Effector CD4-positive, alpha-beta T cell (primary cell): ENCODE measurements at places on chromosomes 6 and 20.
A peak's percentile ranks its signal among the peaks of the same experiment; 100 is the strongest.

- no peak for DNase-seq
Observed at GRCh38 chr6:103042336-103042735, 1648.8 kb downstream of the GRIK2 start.

- no peak for DNase-seq
Observed at GRCh38 chr6:131136021-131136786, 937 bp downstream of the AKAP7 start.

- no peak for DNase-seq
Observed at GRCh38 chr20:19784511-19785172, 26.6 kb downstream of the RIN2 start.

- DNase-seq: no peak
Observed at GRCh38 chr20:45055056-45055455, 45.9 kb downstream of the KCNS1 start.

DNA sequence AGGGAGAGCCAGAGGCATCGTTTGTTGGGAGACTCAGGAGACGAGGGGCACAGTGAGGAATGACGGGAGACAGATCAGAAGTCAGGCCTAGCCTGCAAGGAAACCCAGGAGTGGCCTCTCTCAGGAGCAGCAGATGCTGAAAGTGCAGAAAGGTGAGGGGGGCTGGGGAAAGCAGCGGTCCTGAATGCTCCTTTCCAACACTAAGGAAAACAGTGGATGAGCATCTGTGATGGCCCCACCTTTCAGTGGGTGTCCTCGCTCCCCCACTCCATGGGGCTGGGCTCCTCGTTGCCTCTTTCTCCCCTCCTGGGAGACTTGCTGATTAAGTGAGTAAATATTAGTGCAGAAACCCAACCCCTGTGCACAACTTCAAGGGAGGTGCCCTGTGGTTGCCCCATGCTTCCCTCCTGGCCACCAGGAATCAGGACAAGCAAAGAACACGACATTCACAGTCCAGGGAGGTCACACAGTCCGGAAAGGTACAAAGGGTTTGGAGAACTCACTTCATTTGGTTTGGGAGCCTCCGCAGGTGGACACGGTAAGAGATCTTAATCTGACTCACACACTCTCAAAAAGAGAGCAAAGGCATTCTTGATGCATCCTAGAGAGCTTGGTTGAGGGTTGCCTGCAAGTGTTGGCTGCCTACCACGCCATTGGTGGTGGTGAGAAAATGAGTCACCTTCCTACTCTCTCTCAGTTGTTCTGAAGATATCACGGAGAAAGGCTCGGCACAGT lies 9.7 kb upstream of the BPIFB1 start:
- DNase-seq: no peak

GRCh38 chr20:47276851-47277534 lies 79.5 kb downstream of the ZMYND8 start:
- DNase-seq: no peak

DNA sequence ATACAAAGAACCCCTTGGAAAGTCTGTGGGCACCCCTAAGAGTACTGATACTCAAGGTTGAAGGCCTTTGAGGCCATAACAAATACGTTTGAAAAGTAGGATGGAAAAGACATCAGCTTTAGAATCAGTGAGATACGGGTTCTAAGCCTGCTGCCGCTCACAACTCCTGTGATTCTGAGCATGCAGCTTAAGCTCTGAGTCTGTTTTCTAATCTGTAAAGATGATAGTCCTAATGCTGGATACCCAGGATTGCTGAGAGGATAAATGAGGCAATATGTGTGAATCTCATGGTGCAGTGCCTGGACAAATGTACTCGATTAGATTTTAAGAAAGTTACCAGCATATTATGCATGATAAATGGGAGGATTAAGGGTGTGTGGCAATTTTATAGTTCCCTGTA lies 321.0 kb upstream of the HSF2 start:
- DNase-seq: no peak

DNA sequence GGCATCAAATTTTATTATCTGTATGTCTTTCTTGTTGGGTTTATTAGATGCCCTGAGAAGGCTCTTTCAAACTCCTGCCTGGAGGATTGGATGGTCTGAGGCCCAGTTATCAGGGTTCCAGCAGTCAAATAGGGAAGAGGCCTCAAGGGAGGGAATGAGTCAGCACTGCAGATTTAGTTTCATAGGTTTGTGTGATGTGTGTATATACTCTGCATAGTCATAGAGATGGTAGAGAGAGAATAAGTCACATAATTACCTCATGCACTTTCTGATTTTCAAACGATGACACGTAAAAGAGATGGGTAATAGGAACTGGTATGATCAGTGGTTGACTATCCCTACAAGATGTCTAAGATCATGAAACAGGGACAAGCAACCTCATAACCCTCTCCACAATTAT lies 82.1 kb downstream of the ADAT2 start:
- DNase-seq: no peak

DNA sequence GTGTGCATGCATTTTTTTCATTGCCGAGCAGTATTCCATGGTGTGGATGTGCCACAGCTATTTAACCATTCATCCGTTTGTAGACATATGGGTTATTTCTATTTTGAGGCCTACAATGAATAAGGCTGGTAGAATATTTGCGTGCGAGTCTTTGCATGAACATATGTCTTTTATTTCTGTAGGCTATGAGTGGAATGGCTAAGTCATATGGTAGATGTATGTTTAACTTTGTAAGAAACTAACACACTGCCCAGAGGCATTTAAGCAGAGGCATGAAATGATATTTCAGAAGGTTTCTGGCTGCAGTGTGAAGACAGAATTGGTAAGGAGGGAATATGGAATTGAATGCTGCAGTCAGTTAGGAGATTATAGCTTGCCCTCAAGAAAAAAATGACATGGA lies 457.4 kb upstream of the CDH4 start:
- no peak for DNase-seq

- DNase-seq: no peak
Observed at GRCh38 chr6:13268913-13269518, 59.3 kb downstream of the TBC1D7 start.

DNA sequence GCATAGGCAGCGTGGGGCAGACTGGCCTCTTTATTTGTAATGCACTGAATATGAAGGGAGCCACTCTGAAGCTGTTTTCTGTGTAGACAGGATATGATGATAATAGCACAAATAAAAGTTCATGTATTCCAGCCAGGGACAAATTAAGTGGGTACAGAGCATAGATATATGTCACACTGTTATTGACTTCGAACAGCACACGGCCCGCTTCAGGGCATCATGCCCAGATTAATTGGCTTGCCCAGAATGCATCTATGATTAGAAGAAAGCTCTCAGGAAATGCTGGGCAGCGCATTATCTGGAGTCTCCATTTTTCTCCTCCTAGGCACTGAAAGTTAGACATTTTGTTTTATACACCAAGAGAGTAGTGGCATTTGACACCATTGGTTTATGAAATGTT lies 26.3 kb upstream of the SASH1 start:
- no peak for DNase-seq

- DNase-seq: no peak
Observed at GRCh38 chr20:21241406-21241805, 61.7 kb upstream of the XRN2 start.

GRCh38 chr6:149059557-149059956 lies 258.0 kb upstream of the TAB2 start:
- no peak for DNase-seq

DNA sequence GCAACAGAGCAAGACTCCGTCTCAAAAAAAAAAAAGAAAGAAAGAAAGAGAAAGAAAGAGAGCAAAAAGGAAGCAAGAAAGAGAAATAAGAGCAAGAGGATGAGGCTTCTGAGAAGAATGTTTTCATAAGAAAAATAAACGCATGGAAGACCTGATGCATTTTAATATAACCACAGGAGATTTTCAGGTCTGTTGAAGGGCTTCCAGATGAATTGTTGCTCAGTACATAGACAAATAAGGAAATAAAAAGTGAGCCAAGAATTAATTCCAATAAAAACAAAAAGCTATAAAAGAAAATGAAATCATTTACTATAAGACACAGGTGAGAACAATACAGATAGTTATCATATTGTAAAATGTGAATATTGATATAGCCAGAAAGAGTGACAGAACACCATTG lies 43.5 kb downstream of the PERP start:
- no peak for DNase-seq

DNA sequence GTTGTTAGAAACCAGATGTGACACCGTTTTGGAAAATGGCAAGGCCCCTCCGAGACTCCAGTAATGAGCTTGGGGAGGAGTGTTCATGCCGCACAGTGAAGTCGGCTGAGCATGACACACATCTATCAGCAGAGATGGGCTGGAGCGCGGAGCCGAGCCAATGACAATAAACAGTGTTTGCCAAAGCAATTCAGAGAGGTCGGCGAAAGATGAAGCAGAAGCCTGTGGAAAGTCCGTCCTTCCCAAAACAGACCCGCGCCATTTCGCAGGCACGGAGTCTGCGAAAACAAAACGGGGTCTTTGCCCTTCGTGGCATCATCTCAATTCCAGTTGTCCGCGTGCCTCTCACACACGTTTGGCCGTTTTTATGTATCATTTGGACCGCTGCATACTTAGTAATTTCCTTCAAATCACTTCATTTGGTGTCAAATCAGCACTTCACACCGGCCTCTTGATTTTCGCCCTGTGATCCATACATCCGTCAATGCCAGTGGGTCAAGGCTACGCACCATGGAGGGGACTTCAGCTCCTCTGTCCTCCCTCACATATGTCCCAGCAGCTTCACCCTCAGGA lies 71.3 kb downstream of the SULF2 start:
- DNase-seq: no peak

- DNase-seq: no peak
Observed at GRCh38 chr6:47701363-47701762, 3.0 kb downstream of the ADGRF4 start.

DNA sequence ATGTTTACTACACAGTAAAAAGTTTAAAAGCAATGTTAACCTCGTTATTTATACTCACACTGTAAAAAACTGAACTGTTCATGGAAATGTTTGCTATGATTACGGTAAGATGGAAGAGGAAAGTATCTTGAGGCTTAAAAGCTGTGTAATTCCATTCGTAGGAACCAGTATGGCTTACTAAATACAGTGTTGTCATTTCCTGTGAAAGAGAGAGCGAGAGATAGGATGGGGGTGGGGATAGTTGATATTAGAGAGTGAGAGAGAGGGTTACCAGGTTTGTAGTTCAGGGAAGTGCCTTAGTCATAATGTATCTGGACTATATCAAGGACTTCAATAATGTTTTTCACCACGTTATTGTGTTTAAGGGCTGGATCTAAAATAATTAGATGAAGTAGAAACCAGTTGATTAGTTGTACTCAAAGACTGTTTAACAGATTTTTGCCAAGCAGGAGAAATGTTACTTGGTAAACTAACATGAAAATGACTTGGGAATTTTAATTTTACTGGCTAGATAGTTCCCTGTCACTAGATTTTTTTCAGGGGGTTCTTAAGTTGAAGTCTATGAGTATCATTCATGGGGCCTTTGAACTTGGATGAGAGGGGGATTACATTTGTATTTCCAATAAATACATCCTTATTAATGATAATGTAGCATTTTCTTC lies 30.4 kb downstream of the AFDN start:
- no peak for DNase-seq

GRCh38 chr6:15297895-15298590 lies 52.2 kb downstream of the JARID2 start:
- no peak for DNase-seq

GRCh38 chr6:136790411-136791295 lies 1.6 kb downstream of the MAP3K5 start:
- DNase-seq: no peak

GRCh38 chr6:132950566-132950965 lies 136.2 kb downstream of the RPS12 start:
- DNase-seq: no peak

GRCh38 chr20:25120920-25121319 lies 39.0 kb upstream of the VSX1 start:
- DNase-seq: no peak

GRCh38 chr6:44265007-44265721 lies at the start of gene NFKBIE:
Gene NFKBIE, minus strand, starts transcription at chr6:44265551. Its CDS starts 205 bp downstream, at chr6:44265346.
- peak; percentile 95 for DNase-seq

GRCh38 chr20:30892541-30893345 lies 364.7 kb upstream of the DEFB115 start:
- DNase-seq: no peak

DNA sequence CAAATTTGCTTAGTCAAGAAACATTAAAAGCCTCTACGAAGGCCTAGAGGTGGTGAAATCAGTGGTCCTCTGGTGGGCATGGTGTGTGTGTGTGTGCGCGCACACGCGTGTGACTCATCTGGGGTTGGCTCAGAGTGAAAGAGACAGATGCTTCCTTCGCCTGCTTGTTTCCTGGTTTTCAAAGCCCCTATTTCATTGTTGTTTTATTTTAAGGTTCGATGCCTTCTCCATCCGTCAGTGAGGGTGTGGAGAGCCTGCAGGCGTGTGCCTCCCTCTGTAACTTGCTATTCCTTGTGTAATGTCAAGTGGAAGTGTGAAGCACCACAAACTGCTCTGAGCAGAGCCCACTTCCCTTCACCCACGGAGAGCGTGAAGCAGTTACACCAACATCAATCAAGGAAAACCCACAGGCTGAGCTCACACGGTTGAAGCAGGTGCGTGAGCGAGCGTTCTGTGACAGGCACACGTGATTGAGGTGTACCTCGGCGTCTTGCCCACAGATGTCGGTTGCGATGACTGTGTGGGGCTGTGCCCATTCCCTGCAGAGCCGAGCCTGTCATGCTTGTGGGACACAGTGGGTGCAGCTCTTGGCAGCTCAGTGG lies 233.9 kb downstream of the PRL start:
- DNase-seq: peak; percentile 2

DNA sequence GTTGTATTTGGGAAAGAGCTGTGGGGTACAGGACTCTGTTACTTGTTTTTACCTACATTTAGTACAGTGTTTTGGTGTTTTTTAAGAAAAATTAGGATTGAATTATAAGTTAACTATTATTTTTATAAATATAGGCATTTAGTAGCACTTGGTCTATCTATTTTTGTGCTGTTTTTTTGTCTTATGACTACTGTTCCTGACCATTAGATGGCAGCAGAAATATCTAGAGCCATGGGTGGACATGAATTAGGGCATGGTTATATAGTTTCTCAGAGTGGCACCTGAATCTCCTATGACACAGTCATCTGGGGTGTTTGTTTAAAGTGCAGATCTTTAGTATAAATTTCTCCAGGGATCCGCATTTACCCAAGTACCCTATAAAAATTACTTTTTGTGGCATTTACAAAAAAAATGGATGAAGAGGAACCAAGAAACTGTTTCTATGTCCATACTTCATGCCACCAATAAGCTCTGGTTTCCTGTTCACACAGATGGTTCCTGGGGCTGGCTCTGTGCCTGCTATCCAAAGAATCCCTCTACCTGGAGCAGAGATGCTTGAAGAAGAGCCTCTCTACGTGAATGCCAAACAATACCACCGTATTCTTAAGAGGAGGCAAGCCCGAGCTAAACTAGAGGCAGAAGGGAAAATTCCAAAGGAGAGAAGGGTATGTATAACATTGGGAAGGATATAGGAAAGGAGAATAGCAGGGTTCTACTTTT lies 19.8 kb downstream of the NFYA start:
- no peak for DNase-seq
